Fibroblast of skin of left biceps (primary cell): ENCODE measurements at places on chromosomes 13 and 19.

DNA sequence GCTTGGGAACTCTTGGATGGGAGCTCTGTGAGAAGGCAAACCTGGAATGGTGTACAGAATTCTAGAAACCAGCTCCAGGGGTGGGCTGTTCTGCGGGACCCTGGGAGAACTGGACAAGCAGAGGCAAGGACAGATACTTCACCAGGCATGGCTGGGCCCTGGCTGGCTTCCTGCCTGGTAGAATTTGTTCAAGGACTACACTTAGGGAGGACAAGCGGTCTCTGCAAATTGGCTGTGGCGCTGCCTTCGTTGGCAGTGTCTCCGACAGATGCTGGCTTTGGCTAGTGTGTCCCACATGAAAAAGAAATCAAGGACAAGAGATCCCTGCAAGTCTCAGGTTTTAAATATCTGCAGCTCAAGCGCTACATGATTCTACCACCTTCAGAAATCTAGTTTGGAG, 12.4 kb downstream of the CEBPG start:
- no peak for DNase-seq

- no peak for DNase-seq
Observed at GRCh38 chr13:67833564-67833963, 603.4 kb upstream of the PCDH9 start.

DNA sequence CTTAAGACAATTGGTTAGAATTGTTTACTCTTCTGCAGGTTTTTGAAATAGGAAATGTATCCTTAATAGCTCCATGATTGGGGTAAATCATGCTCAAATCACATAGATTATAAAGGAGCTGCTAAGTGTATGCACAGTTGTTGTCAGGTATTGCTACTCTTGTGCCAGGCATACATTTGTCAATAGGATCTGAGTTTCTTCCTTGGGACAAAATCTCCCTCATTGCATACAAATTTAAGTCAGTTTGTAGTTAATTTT, 109.3 kb upstream of the MLNR start:
- DNase-seq: no peak

GRCh38 chr13:113533161-113533840, 42.8 kb upstream of the DCUN1D2 start:
- no peak for DNase-seq

GRCh38 chr19:37914908-37915307, 7.9 kb downstream of the SIPA1L3 start:
- DNase-seq: no peak

DNA sequence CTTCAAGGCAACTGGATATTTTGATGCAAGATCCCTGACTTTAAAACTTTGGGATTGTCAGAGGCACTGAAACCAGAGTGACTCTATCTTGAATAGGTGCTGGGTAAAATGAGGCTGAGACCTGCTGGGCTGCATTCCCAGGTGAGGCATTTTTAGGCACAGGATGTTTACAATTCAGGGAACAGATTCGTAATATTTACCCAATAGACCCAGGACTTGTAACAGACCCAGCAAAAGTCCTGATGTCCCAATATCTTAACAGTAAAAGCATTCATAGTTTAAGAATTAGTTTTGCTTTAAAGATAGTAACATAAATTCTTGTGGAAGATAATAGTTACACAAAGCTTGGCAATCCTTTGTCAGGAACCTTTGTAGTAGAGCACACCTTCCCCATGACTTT, 166.2 kb downstream of the FGF14 start:
- no peak for DNase-seq

DNA sequence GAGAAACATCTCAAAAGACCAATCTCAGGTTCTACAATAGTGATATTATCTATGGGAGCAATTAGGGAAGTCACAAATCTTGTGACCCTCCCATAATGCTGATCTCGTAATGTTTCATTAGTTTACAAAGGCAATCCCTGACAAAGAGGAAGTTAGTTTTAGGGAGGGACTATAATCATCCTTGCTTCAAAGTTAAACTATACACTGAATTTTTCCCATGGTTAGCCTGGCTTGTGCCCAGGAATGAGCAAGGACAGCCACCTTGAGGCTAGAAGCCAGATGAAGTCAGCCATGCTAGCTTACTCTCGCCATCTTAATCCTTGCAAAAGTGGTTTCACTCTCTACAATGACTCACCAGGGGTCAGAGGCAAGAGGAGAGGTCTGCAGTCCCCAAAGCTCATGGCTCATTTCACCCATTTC, 5.4 kb downstream of the CEACAM3 start:
- no peak for DNase-seq
